ENCODE measurements at places on chromosomes 4 and X.

DNA sequence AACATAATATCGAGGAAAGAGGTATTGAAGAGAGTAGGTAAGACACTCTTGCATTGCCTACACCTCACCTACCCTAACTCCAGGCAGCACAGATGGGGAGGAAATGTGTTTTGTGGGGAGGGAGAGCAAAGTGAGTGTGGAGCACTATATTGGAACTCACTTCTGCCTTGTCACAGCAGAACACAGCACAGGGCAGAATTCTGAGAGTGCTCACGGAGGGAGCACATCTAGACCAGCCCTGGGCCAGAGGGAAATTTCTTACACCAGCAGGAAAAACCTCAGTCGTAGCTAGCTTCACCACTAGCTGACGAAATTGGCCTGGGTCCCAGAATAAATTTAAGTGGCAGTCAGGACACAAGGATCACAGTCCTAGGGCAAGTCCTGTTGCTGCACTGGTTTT, 517.3 kb downstream of the TMA16 start:
- DNase-seq = no peak

DNA sequence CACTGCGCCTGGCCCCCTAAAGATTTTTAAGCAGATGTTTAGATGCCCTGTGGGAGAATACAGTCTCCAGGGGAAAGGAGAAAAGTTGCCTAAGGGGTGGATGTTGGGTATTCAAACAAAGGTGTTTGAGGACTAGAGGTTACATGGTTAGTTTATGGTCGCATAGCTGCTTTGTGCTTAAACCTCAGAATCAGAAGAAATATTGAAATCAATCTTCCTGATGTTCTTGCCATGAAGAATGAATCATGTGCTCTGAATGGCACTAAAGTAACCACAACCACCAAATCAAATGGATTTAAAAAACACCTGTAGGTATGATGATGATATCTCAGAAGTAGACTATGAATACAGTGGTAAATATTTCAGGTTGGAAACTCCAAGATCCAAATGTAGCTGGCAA, 42.7 kb upstream of the TEX13A start:
- no peak for DNase-seq

GRCh38 chr4:94408549-94409374, 43.0 kb upstream of the PDLIM5 start:
- no peak for DNase-seq

DNA sequence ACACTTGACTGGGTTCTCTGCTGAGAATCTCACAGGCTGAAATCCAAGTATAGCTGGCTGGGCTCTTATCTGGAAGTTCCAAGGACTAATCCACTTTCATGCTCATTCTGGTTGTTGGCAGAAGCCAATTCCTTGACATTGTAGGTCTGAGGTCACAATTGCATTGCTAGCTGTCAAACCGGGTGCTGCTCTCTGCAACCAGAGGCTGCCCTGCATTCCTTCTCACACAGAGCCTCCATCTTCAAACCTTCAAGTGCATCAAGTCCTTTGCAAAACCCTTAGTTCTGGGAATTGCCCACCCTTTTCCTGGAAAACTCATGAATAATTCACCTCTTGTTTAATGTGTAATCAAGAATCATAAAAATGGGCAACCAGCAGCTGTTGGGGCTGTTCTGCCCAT, 404.2 kb downstream of the KCNIP4 start:
- DNase-seq = no peak

GRCh38 chrX:39497702-39498265, 600.0 kb downstream of the BCOR start:
- DNase-seq = no peak

DNA sequence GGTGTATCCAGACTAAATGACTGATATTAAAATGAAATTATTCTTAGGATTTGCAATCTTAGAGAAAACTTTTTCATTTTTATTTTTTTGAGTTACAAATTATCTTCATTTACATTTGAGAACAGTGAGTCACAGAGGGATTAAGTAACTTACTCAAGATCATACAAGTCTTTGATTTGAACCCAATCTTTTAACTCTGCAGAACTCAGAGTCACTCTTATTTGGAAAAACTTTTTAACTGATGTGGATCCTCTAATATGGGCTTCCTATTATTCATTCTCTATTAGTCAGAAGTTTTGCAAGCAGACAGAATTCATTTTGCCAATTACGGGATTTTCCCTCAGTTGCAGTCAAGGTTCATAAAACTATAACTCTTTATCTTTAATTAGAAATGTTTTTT, 20.1 kb downstream of the HPRT1 start:
- DNase-seq = no peak

DNA sequence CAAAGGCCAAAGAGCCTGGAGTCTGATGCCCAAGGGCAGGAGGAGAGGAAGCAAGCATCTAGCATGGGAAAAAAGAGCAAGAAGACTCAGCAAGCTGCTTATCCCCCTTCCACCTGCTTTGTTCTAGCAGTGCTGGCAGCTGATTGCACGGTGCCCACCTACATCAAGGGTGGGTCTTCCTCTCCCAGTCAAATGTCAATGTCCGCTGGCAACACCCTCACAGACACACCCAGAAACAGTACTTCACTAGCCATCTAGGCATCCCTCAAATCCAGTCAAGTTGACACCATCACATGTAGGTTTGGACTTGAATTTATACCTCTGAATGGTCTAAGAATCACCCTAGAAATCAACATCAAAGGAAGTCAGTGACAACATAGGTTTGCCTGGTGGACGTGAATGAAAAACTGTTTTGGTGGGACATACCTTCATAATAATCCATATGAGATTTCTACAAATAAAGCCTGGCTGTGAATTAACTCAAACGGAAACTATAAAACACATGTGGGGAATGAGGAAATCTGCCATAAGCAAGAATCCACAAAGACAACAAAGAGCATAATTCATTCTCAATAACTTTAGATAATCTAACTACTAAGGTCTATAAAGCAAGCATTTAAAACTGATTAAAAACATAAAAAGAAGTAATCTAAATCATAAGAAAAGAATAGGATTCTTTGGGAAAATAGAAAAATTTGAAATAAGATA, 185.8 kb upstream of the JADE1 start:
- DNase-seq = no peak

DNA sequence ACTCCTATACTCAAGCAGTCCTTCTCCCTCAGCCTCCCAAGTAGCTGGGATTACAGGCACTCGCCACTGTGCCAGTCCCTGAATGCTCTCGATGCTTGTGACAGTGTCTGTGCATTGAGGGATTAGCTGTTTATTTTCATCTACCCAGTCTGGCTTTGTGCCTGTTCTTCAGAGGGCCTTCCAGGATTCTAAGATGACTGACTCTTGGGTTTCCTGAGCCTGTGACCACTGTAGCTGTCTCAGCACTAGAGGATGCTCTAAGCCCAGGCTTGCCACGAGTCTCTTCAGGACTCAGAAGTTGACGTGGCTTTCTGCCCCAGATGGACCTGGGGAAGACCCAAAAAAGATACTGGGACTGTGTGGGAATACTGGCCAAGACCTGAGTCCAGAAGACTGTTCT, 201.4 kb downstream of the ARHGAP10 start:
- no peak for DNase-seq

- no peak for DNase-seq
Measured at GRCh38 chr4:185775792-185776555, 36.0 kb downstream of the SORBS2 start.

- DNase-seq = no peak
Measured at GRCh38 chr4:6250235-6250983, 19.2 kb upstream of the WFS1 start.

GRCh38 chr4:188198982-188199792, 59.9 kb downstream of the TRIML1 start:
- DNase-seq = no peak

DNA sequence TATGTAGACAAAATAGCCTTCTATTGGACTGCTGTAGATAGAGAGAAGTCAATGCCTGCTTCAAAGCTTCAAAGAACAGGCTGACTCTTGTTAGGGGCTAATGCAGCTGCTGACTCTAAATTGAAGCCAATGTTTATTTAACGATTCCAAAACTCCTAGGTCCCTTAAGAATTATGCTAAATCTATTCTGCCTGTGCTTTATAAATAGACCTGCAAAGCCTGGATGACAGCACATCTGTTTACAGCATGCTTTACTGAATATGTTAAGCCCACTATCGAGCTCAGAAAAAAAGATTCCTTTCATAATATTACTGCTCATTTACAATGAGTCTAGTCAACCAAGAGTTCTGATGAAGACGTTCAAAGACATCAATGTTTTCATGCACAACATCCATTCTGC, 54.8 kb upstream of the RBMXL3 start:
- DNase-seq = no peak

GRCh38 chrX:47302396-47302795, 68.0 kb upstream of the ZNF157 start:
- DNase-seq = no peak

DNA sequence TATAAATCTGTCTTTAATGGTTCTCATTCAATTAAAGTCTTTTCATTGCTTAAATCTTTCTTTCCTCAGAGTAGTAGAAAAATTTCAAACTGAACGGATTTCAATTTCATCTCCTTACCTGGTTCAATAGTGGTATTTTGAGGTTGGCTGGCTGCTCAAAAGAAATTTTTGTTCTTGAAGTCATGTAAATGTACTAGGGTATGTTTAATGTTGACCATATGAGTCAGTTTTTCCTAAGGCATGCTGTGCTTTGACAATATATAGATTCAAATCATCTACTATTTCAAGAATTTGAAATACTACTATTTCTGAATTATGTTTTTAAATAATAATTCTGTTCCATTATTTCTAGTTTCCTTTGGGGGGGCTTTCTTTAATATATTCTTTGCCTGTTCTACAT, 105.5 kb downstream of the PACRGL start:
- no peak for DNase-seq

- no peak for DNase-seq
Measured at GRCh38 chrX:136497556-136498052, at the start of gene HTATSF1. Gene HTATSF1, plus strand, starts transcription at chrX:136497592. Its CDS starts 93 bp downstream, at chrX:136497685.

DNA sequence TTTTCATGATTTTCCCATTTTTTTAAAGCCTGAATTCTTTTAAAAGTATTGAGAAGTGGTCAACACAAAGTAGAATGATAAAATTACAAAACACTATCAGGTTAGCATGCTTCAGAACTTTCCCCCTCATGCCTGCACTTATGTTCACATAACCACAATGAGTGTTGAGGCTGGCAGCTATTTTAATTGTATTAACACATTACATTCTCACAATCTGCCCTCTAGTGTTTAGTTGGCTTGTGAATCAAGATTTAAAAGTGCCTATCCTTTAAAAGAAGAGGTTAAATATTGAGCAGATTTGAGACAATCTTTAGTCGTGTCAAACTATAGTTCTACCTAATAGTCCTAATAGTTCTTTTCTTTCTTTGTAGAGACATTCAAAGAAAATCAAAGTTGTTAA, 93.6 kb upstream of the NAP1L5 start:
- DNase-seq = no peak

DNA sequence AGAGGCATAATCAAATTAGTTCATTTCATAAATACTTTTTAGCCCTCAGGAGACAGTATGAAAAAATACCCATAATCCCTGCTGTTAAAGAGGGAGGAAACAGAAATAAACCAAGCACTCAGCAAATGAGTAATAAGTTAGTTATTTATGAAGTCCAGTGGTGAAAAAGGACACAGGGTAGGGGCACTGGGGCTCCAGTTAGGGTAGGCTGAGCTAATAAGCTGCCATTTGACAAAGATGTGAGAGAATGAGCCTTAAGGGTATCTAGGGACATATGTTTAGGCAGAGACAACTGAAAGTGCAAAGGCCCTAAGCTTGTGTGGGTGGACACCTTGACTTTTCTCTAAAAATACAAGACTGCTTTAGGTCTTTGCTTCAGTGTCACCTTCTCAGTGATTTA, 94.4 kb downstream of the IL15 start:
- no peak for DNase-seq

GRCh38 chr4:176453658-176454057, 133.9 kb downstream of the SPCS3 start:
- no peak for DNase-seq

GRCh38 chrX:72351606-72352334, 46.1 kb upstream of the CITED1 start:
- DNase-seq = no peak

DNA sequence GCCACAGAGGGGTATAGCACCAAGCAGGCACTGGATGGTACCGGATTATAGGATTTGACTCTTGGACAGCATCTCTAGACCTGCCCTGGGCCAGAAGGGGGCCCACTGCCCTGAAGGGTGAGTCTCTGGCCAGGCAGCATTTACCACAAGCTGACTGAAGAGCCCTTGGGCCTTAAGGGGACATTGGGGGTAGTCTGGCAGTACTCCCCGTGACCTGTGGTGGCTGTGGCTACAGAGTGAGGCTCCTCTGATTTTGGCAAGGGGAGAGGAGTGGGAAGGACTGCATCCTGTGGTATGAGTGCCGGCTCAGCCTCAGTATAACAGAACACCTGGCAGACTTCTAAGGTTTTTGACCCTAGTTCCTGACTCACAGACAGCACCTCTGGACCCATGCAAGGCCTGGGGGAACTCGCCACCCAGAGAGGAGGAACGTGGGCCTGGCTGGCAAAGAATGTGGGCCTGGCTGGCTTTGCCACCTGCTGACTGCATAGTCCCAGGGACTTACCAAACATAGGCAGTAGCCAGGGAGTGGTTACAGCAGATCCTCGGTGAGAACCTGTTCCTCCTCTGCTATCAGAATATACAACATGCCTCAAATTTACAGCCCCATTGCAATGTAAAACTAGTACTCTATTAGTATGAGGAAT, 48.1 kb downstream of the ABCB7 start:
- DNase-seq = no peak

- DNase-seq = no peak
Measured at GRCh38 chr4:66814277-66814676, 731.0 kb downstream of the CENPC start.

GRCh38 chr4:168881781-168882420, 128.2 kb downstream of the CBR4 start:
- no peak for DNase-seq

- no peak for DNase-seq
Measured at GRCh38 chr4:25032126-25032525, 1.4 kb upstream of the LGI2 start.

GRCh38 chr4:105166066-105166465, 19.4 kb downstream of the TET2 start:
- no peak for DNase-seq

GRCh38 chr4:141046255-141046654, 87.0 kb downstream of the RNF150 start:
- no peak for DNase-seq

DNA sequence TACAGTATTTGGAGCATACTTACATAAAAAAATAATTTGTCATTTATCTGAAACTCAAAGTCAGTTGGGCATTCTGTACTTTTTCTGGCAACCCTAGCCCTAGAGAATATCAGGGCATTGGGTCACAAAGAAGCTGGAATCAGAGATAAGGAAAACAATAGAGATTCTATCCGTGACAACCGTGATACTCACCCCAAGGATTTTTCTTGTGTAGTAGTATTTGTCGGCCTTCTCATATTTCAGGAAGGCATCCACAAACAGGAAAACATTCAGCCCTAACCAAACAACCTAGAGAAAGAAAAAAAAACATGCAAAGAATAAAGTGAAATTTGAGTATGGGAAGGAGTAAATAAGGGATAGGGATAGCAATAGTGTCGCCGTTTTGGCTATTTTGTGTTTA, 3.6 kb downstream of the NOX1 start:
- no peak for DNase-seq

GRCh38 chr4:94649381-94650133, 108.2 kb upstream of the BMPR1B start:
- no peak for DNase-seq

- no peak for DNase-seq
Measured at GRCh38 chrX:17417372-17417771, 42.4 kb downstream of the NHS start.
